Immature natural killer cell (primary cell): ENCODE measurements at places on chromosomes 4 and X.

DNA sequence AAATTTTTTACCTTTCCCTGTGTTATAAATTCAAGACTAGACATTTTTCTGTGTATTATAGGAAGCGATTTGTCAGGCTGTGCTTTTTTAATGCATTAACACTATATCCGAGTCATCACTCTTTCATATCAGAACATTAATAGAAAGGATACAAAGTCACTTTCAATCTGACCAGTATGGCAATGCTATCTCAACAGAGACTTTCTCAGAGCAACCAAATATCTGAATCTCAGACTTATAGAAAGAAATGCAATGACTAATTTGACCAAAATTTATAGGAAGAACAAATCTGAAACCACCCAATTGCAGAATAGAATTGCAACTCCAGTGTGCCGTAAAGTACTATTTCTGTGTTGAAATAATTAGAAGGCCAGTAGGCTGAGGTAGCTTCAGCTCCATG is 473 bp upstream of the TKTL2 start:
- no peak for DNase-seq

GRCh38 chr4:168879188-168879587 is 130.9 kb downstream of the CBR4 start:
- DNase-seq, result no peak

DNA sequence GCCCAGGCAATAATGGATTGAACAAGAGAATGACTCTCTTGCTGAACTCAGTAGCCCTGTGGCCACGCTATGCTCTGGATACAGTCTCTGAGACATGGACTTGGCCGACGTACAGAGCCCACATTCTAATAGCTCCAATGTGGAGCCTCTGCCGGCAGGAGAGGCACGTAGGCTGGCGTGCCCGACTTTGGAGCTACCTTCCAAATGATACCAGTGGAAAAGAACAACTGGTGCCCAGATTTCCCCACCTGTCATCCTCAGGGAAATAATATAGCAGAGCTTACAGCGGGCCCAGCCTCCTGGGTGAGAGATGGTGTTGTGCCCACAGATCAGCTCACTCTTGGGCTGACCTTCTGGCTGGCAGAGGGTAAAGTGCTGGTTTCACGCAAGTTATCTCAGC is 10.6 kb downstream of the NDP start:
- DNase-seq, result no peak

GRCh38 chr4:1901127-1901526 is 29.9 kb downstream of the NSD2 start:
- no peak for DNase-seq

DNA sequence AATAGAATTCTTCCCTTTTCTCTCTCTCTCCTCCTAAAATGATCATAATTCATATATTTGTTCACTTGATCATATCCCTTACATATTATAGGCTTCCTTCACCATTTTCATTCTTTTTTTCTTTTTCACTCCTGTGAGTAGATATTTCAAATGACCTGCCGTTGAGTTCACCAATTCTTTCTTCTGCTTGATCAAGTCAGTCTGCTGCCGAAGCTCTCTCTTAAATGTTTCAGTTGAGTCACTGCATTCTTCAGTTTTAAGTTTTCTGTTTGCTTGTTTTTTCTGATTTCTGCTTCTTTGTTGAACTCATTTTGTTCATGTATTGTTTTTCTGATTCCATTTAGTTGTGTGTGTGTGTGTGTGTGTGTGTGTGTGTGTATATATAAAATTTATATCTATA is 354.3 kb downstream of the GPAT3 start:
- no peak for DNase-seq

DNA sequence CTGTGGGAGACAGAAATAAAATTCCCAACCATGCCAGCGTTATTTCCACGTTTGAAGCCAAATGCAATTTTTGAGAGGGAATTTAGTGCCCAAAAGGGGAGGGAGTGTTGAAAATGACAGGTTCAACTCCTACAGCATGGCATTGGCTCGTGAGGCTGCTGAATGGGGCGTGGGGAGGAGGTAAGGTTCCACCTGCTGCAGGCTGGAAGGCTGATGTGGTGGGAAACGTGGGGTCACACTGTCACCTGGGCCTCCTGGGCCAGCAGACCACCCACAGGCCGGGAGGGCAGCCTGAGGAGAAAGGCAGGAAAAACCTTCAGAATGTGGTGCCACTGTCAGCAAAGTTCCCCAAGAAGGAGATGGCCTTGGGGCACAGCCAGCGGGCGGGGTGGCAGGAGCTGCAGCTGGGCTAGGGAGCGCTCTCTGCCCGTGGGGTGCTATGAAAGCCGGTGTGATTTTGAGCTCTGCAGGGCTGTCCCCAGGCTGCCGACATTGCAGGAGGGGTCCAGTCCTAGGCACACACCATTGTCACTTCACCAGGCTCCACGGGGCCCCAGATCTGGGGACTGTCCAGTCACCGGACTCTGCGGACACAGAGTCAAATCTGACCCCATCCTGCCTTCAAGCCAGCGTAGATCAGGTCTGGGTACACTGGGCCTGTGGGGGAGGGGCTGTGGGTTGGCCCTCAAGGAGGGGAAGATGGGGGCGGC is 19.6 kb downstream of the MSANTD1 start:
- no peak for DNase-seq

GRCh38 chr4:113383111-113383785 is 333.8 kb downstream of the ANK2 start:
- no peak for DNase-seq

DNA sequence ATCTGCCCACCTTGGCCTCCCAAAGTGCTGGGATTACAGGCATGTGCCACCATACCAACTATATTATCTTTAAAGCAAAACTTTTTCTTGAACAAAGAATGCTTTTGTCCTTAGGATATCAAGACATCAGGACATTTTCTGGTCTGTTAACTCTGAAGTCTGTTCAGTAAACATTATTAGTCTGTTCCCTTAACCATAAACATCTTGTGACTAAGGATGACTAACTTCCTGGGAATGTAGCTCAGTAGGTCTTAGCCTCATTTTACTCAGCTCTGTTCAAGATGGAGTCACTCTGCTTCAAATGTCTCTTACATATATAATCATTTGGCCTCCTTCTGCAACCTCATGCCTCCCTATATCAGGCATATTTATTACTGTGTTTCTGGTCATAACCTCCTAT is 122.9 kb downstream of the UBE2NL start:
- no peak for DNase-seq

DNA sequence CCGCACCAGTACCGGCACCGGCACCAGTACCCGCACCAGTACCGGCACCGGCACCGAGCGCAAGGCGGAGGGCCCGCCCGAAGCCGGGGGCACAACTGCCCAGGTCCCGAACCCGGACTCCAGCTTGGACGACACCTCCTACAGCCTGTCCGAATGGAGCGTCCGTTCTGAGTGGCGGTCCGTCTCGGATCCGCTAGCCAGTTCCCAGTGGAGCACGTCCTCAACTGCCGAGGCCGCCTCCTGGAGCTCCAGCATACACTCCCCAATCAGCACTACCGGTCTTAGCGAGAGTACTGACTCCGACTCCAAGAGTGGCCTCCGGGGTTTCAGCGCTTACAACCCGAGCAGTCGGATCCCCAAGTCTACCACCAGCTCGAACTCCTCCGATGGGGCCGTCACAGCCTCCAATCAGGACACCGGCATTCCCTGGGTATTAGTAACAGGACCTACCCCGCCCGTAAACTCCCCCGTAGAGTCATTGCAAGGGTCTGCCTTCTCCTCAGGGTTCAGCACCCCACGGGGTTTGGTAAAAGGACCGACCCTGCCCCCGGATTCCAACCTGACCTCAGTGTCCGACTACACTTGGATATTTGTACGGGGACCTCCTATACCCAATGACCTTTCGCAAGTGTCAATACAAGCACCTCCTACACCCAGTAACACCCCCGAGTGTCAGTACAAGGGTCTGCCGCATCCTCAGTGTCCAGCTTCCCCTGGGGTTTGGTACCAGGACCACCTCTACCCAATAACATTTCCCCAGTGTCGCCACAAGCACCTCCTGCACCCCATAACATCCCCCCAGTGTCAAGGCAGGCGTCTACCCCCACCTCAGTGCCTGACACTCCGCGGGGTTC is 721 bp upstream of the MAOA start:
- peak; percentile 25 for DNase-seq

DNA sequence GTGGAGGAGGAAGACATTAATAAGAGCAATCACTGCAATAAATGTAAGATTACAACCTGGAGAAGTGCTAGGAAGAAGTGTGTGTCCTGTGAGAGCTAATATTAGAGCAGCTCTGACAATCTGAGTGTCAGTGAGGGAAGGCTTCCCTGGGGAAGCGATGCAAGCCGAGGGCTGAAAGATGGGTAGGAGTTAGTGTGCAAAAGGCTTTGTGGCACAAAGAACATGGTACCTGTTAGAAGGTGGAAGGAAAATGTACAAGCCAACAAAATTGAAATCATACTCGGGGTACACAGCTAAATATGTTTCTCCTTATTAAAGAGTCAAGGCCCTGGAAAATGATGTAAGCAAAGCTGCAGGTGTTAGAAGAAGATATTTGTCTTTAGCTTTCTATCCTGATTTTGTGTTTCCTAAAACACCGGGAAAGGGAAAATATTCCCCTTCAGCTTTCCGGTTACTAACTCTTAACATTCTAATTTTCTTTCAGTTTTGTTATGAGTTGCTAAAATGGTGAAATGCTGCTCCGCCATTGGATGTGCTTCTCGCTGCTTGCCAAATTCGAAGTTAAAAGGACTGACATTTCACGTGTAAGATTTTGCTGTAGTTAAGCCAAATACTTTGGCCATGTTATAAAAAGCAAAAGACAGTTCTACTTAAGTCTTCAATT is 808 bp downstream of the THAP6 start:
- DNase-seq, result peak; percentile 10

DNA sequence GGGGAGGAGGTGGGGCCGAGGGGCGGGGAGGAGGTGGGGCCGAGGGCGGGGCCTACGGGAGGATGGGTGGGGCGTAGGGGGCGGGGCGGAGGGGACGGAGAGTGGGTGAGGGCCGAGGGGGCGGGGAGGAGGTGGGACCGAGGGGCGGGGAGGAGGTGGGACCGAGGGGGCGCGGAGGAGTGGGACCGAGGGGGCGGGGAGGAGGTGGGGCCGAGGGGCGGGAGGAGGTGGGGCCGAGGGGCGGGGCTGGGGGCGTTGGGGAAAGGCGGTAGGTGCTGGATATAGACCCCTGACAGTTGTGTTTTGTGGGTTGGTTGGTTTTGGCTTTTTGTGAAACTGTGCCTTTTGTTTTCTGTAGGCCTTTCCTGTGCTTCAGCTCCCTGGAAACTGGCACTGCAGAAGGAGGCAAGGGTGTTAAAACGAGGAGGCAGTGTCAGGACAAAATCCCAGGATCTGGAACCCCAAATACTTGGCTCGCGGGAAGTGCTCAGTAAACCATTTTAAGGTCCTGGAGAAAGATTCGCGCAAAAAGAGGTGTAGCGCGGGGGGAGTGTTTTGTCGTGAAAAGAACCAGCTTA is 580 bp upstream of the MMGT1 start:
- DNase-seq, result peak; percentile 58
